Stimulated activated naive CD8-positive, alpha-beta T cell treated with anti-CD3 and anti-CD28 coated beads, Interleukin-15, amount 100 ng/mL, for 72 hours (primary cell): ENCODE measurements at places on chromosomes 11 and 22.

GRCh38 chr11:131666006-131666405 is 295.6 kb downstream of the NTM start:
- no peak for DNase-seq

DNA sequence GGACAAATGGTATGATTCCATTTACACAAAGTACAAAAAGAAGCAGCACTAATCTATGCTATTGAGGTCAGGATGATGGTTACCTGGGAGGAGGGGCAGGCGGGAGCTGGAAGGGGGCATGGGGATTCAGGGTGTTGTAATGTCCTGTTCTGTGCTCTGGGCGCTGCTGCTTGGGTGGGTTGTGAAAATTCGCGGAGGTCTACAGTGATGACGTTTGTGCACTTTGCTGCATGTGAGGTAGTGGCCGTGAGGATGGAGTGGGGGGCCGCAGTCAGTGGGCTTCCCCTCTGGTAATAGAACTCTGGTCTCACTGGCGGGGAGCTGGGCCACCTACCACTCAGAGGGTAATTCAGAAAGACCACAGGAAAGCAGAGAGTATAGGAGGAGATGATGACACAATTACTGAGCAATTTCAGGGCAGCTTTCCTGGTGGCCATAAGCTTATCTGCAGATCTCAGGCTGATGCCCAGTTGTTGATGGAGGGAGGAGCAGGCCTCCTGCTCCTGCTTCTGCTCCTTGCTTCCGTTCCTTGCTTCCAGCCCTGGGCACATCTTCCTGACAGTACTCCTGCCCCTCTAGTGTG is 121.5 kb downstream of the CEP164 start:
- DNase-seq = no peak

DNA sequence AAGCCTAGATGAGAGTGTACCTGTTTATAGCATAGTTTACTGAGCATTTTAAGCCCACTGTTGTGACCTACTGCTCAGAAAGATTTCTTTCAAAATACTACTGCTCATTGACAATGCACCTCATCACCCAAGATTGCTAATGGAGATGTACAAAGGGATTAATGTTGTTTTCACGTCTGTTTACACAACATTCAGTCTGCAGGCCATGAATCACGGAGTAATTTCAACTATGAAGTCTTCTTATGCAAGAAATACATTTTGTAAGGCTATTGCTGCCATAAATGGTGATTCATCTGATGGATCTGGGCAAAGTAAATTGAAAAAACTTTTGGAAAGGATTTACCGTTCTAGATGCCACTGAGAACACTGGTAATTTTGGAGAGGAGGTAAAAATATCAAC is 112.9 kb downstream of the KIF18A start:
- DNase-seq = no peak

- no peak for DNase-seq
Measured at GRCh38 chr11:19520681-19521080, 192.0 kb upstream of the NAV2 start.

GRCh38 chr11:14350215-14350614 is 8.8 kb downstream of the RRAS2 start:
- no peak for DNase-seq

- no peak for DNase-seq
Measured at GRCh38 chr11:17601256-17601671, 54.2 kb downstream of the OTOG start.

DNA sequence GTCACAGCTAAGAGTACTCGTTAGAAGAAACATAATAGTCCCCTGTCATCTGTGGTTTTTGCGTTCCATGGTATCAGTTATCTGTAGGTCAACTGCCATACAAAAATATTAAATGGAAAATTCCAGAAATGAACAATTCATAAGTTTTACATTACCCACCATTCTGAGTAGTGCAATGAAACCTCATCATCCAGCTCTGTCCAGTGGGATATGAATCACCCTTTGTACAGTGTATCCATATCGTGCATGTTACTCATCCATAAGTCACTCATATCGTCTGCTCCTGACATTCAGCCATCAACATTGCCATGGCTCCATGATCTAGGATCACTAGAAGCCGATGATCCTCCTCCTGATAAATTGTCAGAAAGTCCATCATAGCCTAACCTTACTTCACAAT is 174.9 kb upstream of the C11orf87 start:
- DNase-seq = no peak

DNA sequence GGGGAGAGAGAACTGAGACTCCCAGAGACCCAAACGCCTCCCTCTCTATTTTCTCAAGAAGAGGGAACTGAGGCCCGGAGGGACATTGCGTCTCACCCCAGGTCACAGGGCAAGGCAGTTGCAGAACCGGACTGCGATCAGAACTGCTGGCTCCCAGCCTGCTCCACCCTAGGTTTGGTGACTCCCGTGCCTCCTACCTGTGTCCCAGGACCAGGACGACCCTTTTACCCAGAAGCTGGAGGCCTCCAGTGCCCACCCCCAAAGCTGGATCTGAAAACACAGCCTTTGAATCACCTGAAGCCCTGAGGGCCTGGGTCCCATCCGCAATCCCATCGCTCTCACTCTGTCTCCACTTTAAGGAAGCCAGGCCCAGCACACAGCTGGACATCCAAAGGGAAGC is 1.4 kb downstream of the GSTT4 start:
- DNase-seq = no peak
